ENCODE measurements at places on chromosomes 5 and 9. TPM values are rescaled to one million over a fixed set of nuclear protein-coding genes. Genes with fewer than 3 reads are reported as not detected.

Gene LHX3
- total RNA-seq: not detected

Gene TIMD4
- total RNA-seq: not detected

Gene CARD9
- 0.88 TPM for total RNA-seq

Gene CCDC152
- total RNA-seq: 1.2 TPM

Gene FSTL4
- not detected for total RNA-seq

Gene GNAQ
- 24.7 TPM for total RNA-seq

Gene ABLIM3
- 63.5 TPM for total RNA-seq

Gene CDC25C
- 0.83 TPM for total RNA-seq

Gene PRRX2
- 11.9 TPM for total RNA-seq

Gene FOXI1
- not detected for total RNA-seq

Gene RAD17
- total RNA-seq: 17.5 TPM

Gene FCN2
- total RNA-seq: not detected

Gene PIP5K1B
- not detected for total RNA-seq

Gene IL3
- not detected for total RNA-seq

Gene PHYHD1
- 33.5 TPM for total RNA-seq

Gene FREM1
- 0.19 TPM for total RNA-seq

Gene FBXL7
- 9.1 TPM for total RNA-seq

Gene ATG12
- total RNA-seq: 31.8 TPM

Gene TPPP
- total RNA-seq: 0.06 TPM

Gene FOXD4L4
- not detected for total RNA-seq

Gene ELOVL7
- total RNA-seq: 0.12 TPM

Gene ARID3C
- 0.34 TPM for total RNA-seq

Gene CA9
- 3.9 TPM for total RNA-seq

Gene MYMK
- not detected for total RNA-seq

Gene MZB1
- total RNA-seq: not detected

Gene PGM5
- 1.7 TPM for total RNA-seq

Gene TSSK1B
- total RNA-seq: 0.12 TPM

Gene PCDHB6
- total RNA-seq: 0.06 TPM

Gene NR6A1
- total RNA-seq: 2.8 TPM

Data from cardiac ventricle fibroblast (primary cell).